ENCODE measurements at places on chromosomes 1 and 21. TPM values are rescaled to one million over a fixed set of nuclear protein-coding genes. Genes with fewer than 3 reads are reported as not detected.

The MEX3A gene
- 65.2 TPM for total RNA-seq

The MYBPH gene
- not detected for total RNA-seq

The MROH9 gene
- not detected for total RNA-seq

The PRDM2 gene
- total RNA-seq: 8.6 TPM

The DNAH14 gene
- total RNA-seq: 53.7 TPM

The CFAP141 gene
- not detected for total RNA-seq

The CSTB gene
- total RNA-seq: 28.5 TPM

The SPATA46 gene
- not detected for total RNA-seq

The OR2G6 gene
- total RNA-seq: not detected

The C1orf87 gene
- not detected for total RNA-seq

The CHI3L2 gene
- not detected for total RNA-seq

The ST6GALNAC5 gene
- total RNA-seq: 11.6 TPM

The S100A12 gene
- not detected for total RNA-seq
